ENCODE measurements at places on chromosomes 1 and 21.
A peak's percentile ranks its signal among the peaks of the same experiment; 100 is the strongest.

- DNase-seq, result no peak
These were observed 833.3 kb downstream of the USP25 start for GRCh38 chr21:16563116-16563515.

GRCh38 chr1:51313268-51313852 lies 17.0 kb downstream of the TTC39A start:
- no peak for DNase-seq

GRCh38 chr21:42401154-42401553 lies 2.5 kb upstream of the UBASH3A start:
- no peak for DNase-seq

GRCh38 chr1:43039228-43040055 lies 80.8 kb upstream of the SLC2A1 start:
- no peak for DNase-seq

DNA sequence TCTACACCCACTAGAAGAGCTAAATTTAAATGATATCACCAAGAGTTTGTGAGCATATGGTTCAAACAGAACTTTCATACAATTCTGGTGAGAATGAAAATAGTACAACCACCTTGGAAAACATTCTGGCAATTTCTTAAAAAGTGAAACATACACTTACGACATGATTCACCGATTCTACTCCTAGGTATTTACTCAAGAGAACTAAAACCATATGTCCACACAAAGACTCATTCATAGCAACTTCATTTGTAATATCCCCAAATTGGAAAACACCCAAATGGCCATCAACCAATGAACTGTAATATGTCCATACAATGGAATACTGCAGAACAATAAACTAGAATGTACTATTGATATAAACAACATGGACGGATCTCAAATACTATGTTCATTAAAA lies 51.2 kb upstream of the ADAM30 start:
- DNase-seq, result peak; percentile 15

- DNase-seq, result no peak
These were observed 269.5 kb downstream of the GRIK3 start for GRCh38 chr1:36764798-36765197.

GRCh38 chr1:53112861-53113260 lies 29.6 kb downstream of the SLC1A7 start:
- no peak for DNase-seq

DNA sequence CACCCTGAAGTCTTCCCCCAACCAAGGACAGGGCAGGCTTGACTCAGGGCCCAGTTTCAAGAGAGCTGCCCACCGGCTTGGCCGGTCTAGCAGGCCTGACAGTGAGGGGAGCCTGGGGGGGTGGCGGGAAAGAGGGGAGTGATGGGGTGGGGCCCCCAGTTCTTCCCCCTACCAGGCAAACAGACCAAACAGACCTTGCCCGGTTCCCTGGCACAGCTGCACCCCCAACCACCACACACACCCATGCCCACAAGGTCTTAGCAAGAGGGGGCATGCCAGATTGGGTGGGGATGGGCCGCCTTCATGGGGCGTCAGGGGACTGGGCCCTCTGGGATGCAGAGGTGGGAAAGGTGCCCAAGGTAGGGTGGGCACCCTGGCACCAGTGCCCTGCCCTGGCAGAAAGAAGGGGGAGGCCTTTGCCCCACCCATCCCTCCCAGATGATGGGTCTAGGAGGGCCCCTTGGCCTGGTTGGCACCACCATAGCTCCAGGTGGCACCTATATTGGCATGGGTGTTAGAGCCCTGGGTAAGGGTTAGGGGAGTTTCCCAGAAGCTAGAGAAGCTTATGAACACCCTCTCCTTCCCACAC lies 8.9 kb downstream of the ZBTB7B start:
- no peak for DNase-seq

- DNase-seq, result no peak
These were observed 1165.2 kb upstream of the PRMT6 start for GRCh38 chr1:105891308-105891707.

DNA sequence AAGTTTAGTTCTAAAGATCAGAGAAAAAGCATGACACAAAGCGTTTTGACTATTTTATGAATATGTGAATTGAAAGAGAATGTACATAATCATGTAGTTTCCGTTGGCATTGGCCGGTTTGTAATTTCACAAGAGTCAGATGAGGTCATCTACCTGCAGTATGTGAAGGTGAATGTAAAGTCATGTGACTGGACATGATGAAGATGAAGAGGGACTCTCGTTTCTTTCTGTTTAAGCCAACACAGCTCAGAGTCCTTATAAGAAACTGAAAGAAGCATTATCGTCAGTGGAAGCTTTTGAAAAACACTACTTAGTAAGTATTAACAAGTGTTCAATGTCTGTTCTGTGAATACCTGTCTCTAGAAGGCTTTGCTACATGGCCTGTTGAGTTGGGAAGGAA lies 30.9 kb upstream of the PWP2 start:
- no peak for DNase-seq

DNA sequence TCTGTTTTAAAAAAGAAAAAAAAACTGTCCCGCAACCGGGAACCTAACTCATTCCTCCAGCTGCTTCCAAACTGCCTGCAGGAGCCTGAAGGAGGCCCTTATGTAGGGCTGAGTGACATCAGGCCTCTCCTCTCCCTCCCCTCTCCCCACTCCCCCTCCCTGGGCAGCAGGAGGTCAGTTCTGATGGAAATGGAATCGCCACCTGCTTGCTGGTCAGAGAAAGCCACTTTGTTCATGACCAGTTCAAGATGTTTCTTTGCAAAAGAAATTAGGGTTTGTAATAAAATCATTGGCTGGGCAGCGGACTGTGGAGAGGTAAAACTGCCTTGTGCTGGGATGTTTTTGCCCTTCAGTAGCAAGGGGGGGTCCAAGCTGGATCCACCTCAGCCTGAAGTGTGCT lies at the start of gene MAP1LC3C:
MAP1LC3C (minus strand) TSS at position 73 of the 400 bp plus-strand sequence. CDS start 90 bp downstream, outside the sequence.
- DNase-seq, result no peak

DNA sequence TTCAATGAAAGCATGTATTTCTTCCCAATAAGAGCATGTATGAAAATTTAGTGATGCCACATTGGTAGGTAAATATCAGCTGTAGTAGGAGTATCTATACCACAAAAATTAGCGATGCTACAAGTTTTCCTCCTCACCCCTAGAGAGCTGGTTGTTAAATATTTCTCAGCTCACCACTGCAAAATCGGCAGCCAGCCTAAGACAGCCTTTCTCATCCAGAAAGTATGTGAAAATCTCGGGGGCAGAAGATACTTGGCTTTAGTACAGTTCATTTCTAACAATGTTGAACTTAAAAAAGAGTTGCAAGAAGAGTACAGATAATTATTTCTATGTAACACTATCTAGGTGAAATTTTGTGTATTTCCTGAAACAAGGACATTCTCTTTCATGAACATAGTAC lies 235.4 kb downstream of the TPR start:
- DNase-seq, result no peak

GRCh38 chr1:203028784-203029553 lies 2.7 kb downstream of the PPFIA4 start:
- DNase-seq, result no peak

GRCh38 chr1:164774819-164775654 lies 216.1 kb downstream of the PBX1 start:
- DNase-seq, result no peak

- DNase-seq, result no peak
These were observed 810 bp downstream of the SLC19A1 start for GRCh38 chr21:45541221-45542039.

GRCh38 chr1:16608838-16609560 lies 4.4 kb downstream of the NBPF1 start:
- DNase-seq, result no peak

- no peak for DNase-seq
These were observed 242.5 kb downstream of the RHOU start for GRCh38 chr1:228977741-228978140.

DNA sequence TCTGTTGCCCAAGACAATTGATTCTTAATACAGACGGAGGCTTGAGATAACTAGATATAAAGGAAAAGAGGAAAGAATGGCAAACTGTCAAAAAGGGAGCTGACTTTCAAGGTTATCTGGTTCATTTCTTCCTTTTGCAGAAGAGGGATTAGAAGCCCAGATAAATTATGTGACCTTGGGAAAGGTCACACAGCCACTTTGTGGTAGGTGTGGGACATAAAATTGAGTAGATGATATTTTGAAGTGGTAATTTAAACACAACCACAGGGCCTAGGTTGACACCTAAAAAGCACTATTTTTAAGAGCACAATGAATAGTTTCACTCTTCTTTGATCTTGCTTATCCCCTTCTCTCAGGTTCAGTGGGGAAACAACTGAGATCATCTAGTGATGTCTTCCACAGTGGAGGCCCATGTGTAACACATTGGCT lies 16.9 kb upstream of the KIAA0040 start:
- DNase-seq, result no peak

GRCh38 chr1:87359586-87359985 lies 30.9 kb downstream of the LMO4 start:
- no peak for DNase-seq

- DNase-seq, result no peak
These were observed 19.9 kb downstream of the ACTN2 start for GRCh38 chr1:236706183-236706582.

GRCh38 chr1:118298397-118298796 lies 113.4 kb upstream of the SPAG17 start:
- DNase-seq, result no peak

GRCh38 chr21:39673736-39674135 lies 61.0 kb downstream of the B3GALT5 start:
- DNase-seq, result no peak

- no peak for DNase-seq
These were observed 136.8 kb upstream of the SGIP1 start for GRCh38 chr1:66397192-66397591.

- no peak for DNase-seq
These were observed 4.1 kb downstream of the L1TD1 start for GRCh38 chr1:62198781-62199125.

DNA sequence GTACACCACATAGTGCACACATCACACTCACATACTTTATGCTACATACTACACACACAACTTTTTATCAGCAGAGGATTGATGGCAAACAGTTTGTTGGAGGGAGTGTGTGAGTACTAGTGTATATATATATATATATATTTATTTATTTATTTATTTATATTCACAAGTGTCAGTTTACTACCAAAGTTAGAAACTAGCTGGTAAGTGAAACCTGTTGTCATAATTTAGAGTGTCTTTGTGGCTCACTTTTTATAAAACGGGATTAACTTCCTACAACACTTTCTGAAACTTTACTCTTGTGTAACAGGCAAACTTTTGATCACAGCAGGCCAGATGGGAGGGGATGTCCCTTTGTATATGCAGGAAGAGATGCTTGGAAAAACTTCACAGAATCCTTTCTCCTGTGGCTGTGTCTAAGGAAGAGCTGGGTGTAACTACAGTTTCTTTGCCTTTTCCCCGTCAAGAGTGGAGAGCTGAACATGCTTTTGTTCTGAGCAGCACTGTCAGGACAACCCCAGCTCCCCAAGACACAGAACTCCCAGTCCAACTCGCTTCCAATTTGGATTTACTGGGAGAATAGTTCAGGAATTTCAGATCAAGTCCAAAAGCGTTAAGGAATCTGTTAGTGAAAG lies 1.9 kb upstream of the SAMD13 start:
- no peak for DNase-seq

DNA sequence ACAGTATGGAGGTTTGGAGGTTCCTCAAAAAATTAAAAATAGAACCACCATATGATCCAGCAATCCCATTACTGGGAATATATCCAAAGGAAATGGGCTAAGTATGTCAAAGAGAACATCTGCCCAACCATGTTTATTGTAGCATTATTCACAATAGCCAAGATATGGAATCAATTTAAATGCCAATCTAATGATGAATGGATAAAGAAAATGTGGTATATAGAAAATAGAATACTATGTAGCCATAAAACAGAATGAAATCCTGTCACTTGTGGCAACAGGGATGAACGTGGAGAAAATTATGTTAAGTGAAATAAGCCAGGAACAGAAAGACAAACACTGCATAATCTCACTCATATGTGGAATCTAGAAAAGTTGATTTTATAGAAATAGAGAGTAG lies 201.7 kb upstream of the AJAP1 start:
- DNase-seq, result no peak

- no peak for DNase-seq
These were observed 24.7 kb upstream of the SLC44A3 start for GRCh38 chr1:94795434-94795833.

DNA sequence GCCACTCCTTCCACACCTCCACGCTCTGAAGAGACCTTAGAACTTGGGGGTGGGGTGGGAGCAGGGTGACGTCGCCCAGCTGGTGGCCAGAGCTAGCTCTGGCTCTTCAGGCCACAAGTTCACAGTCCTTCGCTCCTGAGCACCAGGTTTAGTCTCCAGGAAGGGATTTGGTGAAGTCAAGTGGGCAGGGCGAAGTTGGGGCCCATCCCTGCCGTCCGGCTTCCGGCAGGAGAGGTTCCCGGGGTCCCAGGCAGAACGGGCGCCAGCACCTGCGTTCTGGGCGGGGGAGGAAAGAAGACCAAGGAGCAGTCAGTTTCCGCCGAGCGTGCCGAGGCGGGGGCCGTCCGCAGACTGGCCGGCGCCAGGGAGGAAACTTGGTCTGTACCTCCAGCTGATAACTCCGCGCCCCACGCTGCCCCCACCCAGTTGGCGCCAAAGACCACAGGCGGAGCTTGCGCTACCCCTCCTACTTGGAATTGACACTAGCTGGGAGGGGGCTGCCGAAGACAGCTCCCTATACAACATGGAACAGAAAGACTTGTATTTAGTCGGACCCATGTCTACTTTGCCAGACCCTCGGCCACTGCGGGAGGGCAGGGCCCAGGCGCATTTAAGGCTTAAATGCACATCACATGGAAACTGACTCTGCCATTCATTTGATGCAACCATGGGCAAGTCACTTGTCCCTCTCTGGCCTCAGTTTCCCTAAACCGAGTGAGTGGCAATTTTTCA lies 995 bp downstream of the ID3 start:
- DNase-seq, result no peak

DNA sequence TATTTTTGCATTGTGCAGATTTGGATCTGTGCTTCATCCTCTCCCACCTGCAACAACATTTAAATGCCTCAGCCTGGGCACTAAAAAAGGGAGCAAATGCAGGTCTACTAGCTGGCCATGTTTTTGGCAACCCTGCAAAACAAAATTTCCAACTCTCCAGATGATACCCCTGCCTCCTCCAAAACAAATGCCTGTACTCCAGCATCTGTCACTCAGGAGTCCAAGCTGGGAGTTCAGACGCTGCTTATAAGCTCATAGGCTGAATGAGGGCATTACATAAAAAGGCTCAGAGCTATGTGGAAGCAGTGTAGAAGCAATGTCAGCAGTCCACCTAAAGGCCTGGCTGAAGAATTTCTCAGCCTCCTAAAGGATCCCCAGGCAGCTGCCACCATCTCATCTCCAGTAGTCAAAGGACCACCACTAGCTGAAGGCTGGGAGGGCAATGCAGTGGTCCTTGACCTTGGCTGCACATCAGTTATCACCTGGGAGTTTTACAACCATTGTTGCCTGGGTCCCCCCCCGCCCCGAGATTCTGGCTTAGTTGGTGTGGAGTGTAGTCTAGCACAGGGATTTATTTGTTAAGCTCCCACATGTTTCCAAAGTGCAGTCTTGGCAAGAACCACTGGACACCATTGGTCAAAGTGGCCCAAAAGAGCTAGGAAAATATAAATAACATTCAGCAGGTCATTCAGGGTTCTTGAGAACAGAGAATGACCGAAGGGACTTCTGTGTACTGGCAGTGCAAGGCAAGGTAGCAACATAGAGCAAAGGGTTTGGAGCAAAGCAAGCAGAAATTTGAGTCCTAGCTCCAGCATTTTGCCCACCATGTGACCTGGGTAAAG lies 57.2 kb downstream of the ITPKB start:
- no peak for DNase-seq

GRCh38 chr21:40053007-40053406 lies 185.8 kb downstream of the PCP4 start:
- DNase-seq, result no peak
